ENCODE measurements at places on chromosomes 7 and 10.

GRCh38 chr7:139813151-139813550 lies 15.9 kb upstream of the TBXAS1 start:
- no peak overlapping the region for H3K4me3 ChIP-seq
- H3K27ac ChIP-seq = no peak overlapping the region
- DNase-seq = no peak
- H3K27me3 ChIP-seq = no peaks in the 10 kb centered on the region

GRCh38 chr7:25834050-25834449 lies 317.9 kb upstream of the NFE2L3 start:
- DNase-seq = no peak
- no peaks in the 10 kb centered on the region for H3K36me3 ChIP-seq
- no peaks in the 10 kb centered on the region for H3K27me3 ChIP-seq
- no peaks in the 10 kb centered on the region for H3K4me1 ChIP-seq

- no peaks in the 10 kb centered on the region for H3K4me1 ChIP-seq
- H3K36me3 ChIP-seq = no peaks in the 10 kb centered on the region
- no peak for DNase-seq
- H3K27me3 ChIP-seq = no peaks in the 10 kb centered on the region
- no peak overlapping the region for H3K4me3 ChIP-seq
Observed at GRCh38 chr10:123772645-123773508, 106.7 kb downstream of the GPR26 start.

- H3K4me3 ChIP-seq = peak within 1 kb of the TSS; percentile 57
- H3K27ac ChIP-seq = peak within 1 kb of the TSS; percentile 66
- peak; percentile 86 for DNase-seq
- H3K27me3 ChIP-seq = peaks cover 13% of the 10 kb centered on the region
- H3K36me3 ChIP-seq = no peaks in the 10 kb centered on the region
Observed at GRCh38 chr7:28958235-28958979, at the start of gene TRIL. TSS of gene TRIL (minus strand) at chr7:28958330. CDS start at chr7:28958046, 284 bp downstream.

DNA sequence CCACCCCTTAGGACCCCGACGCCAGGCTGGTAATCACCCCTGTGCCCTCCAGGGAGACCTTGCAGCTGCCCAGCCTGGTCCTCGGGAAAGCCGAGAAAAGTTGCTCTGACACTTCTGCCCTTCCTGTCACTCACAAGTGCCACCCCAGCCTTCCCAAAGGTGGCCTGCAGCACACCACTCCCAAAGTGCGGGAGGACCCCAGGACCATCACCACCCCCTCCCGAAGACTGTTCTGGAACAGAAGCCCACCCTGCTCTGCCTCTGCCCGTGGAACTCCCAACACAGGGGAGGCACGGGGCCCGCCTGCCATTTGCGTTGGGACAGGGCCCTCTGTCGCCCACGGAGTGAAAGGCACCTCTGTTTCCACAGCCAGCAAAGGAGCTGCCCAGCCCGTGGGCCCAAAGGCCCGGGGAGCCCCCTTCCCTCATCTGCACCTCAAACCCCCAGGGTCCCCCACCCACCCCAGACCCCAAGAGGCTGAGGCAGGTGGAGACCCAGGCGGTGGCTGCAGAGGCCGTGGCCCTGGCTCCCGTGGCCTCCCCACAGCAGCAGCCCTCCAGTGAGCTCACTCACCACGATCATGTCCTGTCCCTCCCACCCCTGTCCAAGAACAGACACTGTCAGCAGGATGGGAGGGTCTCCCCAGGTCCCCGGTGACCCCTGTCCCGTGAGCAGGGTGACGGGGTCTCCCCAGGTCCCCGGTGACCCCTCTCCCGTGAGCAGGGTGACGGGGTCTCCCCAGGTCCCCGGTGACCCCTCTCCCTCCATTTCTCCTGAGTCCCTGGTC lies 47.8 kb upstream of the PPP2R2D start:
- no peak overlapping the region for H3K4me3 ChIP-seq
- no peaks in the 10 kb centered on the region for H3K36me3 ChIP-seq
- H3K27me3 ChIP-seq = peaks cover 38% of the 10 kb centered on the region

- H3K4me1 ChIP-seq = no peaks in the 10 kb centered on the region
- H3K36me3 ChIP-seq = no peaks in the 10 kb centered on the region
- no peak overlapping the region for H3K4me3 ChIP-seq
- H3K27me3 ChIP-seq = no peaks in the 10 kb centered on the region
- no peak for DNase-seq
Observed at GRCh38 chr10:53325066-53325465, 552.5 kb upstream of the MBL2 start.

GRCh38 chr10:101993651-101994200 lies 62.2 kb downstream of the ARMH3 start:
- no peak overlapping the region for H3K27ac ChIP-seq
- H3K4me1 ChIP-seq = no peaks in the 10 kb centered on the region
- DNase-seq = no peak
- H3K36me3 ChIP-seq = peaks cover 73% of the 10 kb centered on the region

GRCh38 chr10:126104767-126105166 lies 208.4 kb downstream of the FANK1 start:
- H3K36me3 ChIP-seq = no peaks in the 10 kb centered on the region
- no peaks in the 10 kb centered on the region for H3K4me1 ChIP-seq
- no peak overlapping the region for H3K4me3 ChIP-seq
- no peak for DNase-seq
- H3K27me3 ChIP-seq = no peaks in the 10 kb centered on the region

DNA sequence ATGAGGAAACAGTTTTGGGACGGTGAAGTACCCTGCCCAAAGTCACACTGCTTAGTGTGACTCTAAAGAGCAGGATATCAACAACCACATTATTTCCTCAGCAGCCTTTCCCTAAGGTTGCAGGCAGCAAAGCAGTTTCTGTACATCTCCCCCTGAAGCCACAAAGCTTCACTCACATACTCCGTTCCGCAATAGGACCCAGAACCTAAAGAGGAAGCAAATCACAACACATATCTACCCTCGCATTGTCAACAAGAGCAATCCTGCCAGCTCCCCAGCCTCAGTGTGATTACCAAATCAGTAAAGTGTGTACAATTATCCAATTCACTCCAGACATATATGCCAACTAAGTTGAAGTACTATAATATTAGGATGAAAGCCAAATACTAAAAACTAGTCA lies 30.8 kb downstream of the VAX1 start:
- H3K27ac ChIP-seq = no peak overlapping the region
- H3K4me1 ChIP-seq = no peaks in the 10 kb centered on the region
- H3K36me3 ChIP-seq = no peaks in the 10 kb centered on the region
- no peak overlapping the region for H3K4me3 ChIP-seq

- no peak overlapping the region for H3K27ac ChIP-seq
- no peaks in the 10 kb centered on the region for H3K27me3 ChIP-seq
- H3K4me1 ChIP-seq = no peaks in the 10 kb centered on the region
- no peak for DNase-seq
Observed at GRCh38 chr7:110291430-110291829, 799.5 kb upstream of the LRRN3 start.

DNA sequence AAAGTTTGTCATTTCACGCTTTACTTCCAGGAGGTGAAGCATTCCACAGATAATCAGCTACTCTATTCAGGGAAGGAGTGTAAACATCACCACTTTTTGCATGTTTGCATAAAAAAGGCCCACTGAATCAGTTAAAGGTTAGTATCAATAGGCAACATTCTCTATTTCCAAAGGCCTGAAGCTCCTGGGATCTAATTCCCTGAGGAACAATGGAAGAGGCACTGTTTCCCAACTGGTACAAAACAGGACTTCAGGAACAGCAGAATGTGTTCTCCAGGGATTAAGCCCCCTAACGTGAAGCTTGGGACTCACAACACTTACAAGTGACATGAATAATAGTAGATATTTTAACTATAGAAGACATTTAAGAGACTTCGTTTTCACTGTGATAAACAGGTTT lies 6.1 kb downstream of the LRRN3 start:
- no peaks in the 10 kb centered on the region for H3K36me3 ChIP-seq
- H3K27me3 ChIP-seq = no peaks in the 10 kb centered on the region
- peaks cover 3% of the 10 kb centered on the region for H3K4me1 ChIP-seq
- H3K4me3 ChIP-seq = no peak overlapping the region
- H3K27ac ChIP-seq = no peak overlapping the region
- DNase-seq = no peak

- peaks cover 7% of the 10 kb centered on the region for H3K36me3 ChIP-seq
- H3K4me3 ChIP-seq = peak overlapping the region; percentile 12
- H3K27ac ChIP-seq = peak overlapping the region; percentile 88
- peak; percentile 87 for DNase-seq
Observed at GRCh38 chr10:80468002-80468401, 13.9 kb downstream of the TSPAN14 start.

- H3K27me3 ChIP-seq = no peaks in the 10 kb centered on the region
- H3K4me3 ChIP-seq = no peak overlapping the region
- H3K4me1 ChIP-seq = no peaks in the 10 kb centered on the region
- no peak for DNase-seq
- H3K36me3 ChIP-seq = no peaks in the 10 kb centered on the region
Observed at GRCh38 chr7:28243861-28244260, 63.3 kb upstream of the JAZF1 start.

- H3K27ac ChIP-seq = no peak overlapping the region
- no peak overlapping the region for H3K4me3 ChIP-seq
- H3K36me3 ChIP-seq = no peaks in the 10 kb centered on the region
- no peaks in the 10 kb centered on the region for H3K27me3 ChIP-seq
- DNase-seq = no peak
Observed at GRCh38 chr7:106729720-106730385, 68.9 kb upstream of the CCDC71L start.

GRCh38 chr7:21640105-21640504 lies 97.3 kb downstream of the DNAH11 start:
- H3K4me1 ChIP-seq = no peaks in the 10 kb centered on the region
- DNase-seq = no peak
- no peak overlapping the region for H3K4me3 ChIP-seq
- H3K27me3 ChIP-seq = peaks cover 4% of the 10 kb centered on the region
- no peak overlapping the region for H3K27ac ChIP-seq

DNA sequence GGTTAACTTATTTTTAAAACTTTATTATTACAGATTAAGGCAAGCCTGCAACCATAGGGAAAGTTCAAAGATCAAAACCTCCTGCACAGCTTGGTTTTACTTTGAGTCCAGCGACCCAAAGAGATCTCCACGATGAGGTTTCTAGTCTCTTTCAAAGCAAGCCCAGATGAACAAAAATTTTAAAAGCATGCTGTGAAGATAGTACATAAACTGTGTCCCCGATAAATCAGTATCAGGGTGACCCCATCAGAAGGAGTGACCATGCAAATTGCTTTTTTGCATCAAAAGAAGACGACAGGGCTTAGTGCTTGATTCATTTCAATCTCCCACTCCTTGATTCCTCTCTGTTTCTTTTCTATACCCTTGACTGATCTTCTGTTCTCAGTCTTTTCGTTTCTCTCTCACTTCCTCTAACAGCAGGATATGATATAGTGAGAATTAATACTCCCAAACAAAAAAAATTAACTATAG lies 16.0 kb upstream of the DNTT start:
- no peak overlapping the region for H3K27ac ChIP-seq
- no peak for DNase-seq
- no peaks in the 10 kb centered on the region for H3K36me3 ChIP-seq
- no peak overlapping the region for H3K4me3 ChIP-seq

DNA sequence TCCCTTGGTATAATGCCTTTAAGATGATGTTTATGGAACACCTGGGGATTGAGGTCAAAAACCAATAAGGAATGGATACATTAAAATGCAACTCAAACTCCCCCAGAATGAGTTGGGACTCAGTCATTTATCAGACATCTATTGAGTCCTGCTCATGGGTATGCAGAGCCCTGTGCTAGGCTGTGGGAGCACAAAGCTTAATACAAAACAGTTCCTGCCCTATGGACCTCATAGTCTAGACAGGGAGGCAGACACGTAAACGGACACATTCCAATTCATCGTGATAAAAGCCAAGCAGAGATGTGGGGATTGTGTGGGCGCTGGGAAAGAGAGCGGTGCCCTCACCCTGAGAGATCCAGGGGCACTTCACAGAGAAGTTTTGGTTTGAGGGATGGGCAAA lies 181.7 kb downstream of the PTEN start:
- no peak overlapping the region for H3K27ac ChIP-seq
- no peak for DNase-seq
- peaks cover 32% of the 10 kb centered on the region for H3K4me1 ChIP-seq
- H3K27me3 ChIP-seq = no peaks in the 10 kb centered on the region
- H3K36me3 ChIP-seq = no peaks in the 10 kb centered on the region

DNA sequence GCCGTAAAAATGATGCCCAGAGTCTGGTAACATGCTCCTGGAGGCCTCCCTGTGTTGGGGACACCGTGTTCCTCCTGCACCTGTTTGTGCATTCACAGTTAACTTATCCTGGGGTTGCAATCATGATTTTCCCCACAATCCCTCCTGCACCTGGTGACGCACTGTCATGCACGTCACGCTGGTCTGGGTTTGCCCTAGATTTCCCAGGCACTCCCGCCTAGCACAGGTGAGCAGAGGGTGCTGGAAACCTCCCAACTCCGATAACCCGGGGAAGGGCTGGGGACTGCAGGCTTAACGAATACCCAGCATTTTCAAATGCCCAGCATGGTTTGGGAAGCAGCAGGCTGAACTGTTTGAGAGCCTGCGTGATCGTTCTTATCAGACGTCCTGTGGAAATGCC lies 427.1 kb downstream of the TCERG1L start:
- H3K27ac ChIP-seq = no peak overlapping the region
- H3K27me3 ChIP-seq = peaks cover 3% of the 10 kb centered on the region
- DNase-seq = no peak
- H3K36me3 ChIP-seq = no peaks in the 10 kb centered on the region
- H3K4me1 ChIP-seq = no peaks in the 10 kb centered on the region

DNA sequence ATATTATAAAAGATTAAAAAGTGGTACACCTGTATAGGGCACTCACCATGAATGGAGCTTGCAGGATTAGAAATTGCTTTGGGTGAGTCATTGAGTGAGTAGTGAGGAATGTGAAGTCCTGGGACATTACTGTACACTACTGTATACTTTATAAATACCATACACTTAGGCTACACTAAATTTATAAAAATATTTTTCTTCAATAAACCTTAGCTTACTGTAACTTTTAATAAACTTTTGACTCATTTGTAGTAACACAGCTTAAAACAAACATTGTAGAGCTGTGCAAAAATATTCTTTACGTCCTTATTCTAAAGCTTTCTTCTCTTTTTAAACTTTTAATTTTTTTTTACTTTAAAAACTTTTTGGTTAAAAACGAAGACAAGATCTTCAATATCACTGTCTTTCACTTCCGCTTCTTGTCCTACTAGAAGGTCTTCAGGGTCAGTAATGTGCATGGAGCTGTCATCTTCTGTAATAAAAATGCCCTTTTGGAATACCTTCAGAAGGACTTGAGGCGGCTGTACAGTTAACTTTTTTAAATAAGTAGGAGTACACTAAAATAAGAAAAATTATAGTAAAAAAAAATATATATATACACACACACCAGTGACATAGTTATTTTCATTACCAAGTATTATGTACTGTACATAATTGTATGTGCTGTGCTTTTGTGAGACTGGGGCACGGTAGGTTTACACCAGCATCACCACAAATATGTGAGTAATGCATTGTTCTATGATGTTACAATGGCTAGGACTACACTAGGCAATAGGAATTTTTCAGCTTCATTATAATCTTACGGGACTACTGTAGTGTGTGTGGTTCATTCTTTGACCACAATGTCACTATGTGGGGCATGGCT lies 3.5 kb downstream of the STK31 start:
- DNase-seq = no peak
- H3K4me3 ChIP-seq = no peak overlapping the region
- no peak overlapping the region for H3K27ac ChIP-seq
- no peaks in the 10 kb centered on the region for H3K4me1 ChIP-seq
- no peaks in the 10 kb centered on the region for H3K36me3 ChIP-seq
- H3K27me3 ChIP-seq = no peaks in the 10 kb centered on the region

Data from suprapubic skin (tissue), 4 donors.